ENCODE measurements at places on chromosomes 13 and 19.

GRCh38 chr19:3765121-3765520, 2.6 kb downstream of the MRPL54 start:
- no peak for DNase-seq

DNA sequence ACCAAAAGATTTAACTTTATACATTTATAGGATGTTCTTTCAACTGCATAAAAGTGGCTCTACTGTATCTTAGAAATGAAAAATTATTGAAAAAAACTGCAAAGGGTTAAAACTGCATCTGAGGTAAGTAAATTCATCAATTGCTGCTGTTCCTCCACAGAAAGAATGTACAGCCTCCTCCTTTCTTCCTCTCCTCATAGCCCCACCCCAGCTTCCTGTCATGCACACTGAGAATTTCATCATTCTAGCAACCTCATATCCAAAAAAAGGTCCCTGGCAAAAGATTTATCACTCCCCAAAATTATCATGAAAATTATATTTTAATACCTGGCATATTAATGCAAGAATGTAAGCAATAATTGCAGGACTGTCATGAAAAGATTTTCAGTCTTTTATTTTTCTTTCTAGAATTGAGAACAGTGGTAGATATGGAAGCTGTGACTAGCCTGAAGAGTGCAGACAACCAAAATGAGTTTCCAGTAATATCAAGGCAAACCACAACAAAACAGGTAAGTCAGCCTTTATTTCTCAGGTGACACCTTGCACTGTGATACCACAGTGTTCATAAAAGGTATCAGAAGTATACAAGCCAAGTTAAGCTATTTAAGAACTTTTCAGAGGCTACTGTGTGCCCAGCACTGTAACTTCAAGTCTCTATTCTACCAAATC, 110.8 kb downstream of the SUCLA2 start:
- no peak for DNase-seq

- DNase-seq: no peak
Measured at GRCh38 chr13:67217880-67218279, 12.3 kb downstream of the PCDH9 start.

DNA sequence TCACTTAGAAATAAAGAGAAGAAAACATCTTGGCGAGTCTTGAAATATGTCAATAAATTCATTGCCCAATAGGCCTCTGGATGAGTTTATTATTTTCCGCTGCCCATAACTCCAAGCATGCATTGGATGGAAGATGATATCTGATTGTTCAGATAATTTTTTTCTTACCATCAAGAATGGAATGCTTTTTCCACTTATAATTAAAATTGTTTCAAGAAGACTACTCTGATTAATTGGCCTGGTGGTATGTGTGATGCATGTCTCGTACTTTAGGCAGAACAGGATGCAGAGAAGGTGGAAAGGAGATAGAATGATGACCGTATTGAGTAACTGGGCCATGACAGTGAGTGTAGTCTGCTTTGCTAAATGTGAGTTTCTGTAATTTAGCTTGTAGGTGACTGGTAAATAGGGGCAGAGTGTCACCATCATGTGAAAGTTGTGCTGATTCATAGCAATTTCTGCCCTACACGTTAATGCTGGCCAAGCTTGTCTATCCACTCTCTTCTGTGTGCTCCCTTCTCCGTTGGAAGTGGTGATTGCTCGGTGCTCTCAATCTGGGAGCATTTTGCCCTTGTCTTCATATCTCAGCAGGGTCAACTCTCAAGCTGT, 13.5 kb upstream of the SPATA13 start:
- no peak for DNase-seq

DNA sequence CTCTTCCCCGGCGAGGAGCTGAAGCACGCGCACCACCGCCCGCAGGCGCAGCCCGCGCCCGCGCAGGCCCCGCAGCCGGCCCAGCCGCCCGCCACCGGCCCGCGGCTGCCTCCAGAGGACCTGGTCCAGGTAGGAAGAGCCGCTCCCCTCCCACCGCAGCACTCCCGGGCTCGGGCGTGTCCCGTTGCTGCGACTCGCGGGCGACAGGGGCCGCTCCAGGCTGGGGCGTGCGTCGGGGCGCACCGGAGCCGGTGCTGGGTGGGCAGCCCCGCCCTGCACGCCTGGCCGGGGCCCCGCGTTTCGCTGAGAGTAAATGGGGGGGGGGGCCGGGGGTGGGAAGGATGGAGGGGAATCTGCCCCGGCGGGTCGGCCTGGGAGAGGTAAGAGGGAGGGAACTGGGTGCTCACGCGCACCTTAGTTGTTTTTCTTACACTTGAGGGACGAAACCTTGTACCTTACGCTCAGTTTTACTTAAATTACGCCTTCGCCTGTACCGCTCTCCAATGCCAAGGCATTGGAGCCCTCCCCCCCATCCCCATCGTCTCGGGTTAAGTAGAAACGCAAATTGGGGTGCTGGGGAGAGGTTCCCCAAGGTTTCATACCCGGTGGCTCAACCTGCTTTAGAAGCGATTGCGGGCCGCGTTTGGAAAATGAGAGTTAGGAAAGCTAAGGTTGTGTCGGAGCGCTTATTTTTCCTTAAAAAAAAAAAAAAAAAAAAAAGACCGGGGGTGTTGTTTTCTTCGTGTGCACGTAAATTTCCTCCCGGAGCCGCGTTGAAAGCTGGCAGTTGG, 850 bp downstream of the KLF5 start:
- DNase-seq: peak; percentile 16

DNA sequence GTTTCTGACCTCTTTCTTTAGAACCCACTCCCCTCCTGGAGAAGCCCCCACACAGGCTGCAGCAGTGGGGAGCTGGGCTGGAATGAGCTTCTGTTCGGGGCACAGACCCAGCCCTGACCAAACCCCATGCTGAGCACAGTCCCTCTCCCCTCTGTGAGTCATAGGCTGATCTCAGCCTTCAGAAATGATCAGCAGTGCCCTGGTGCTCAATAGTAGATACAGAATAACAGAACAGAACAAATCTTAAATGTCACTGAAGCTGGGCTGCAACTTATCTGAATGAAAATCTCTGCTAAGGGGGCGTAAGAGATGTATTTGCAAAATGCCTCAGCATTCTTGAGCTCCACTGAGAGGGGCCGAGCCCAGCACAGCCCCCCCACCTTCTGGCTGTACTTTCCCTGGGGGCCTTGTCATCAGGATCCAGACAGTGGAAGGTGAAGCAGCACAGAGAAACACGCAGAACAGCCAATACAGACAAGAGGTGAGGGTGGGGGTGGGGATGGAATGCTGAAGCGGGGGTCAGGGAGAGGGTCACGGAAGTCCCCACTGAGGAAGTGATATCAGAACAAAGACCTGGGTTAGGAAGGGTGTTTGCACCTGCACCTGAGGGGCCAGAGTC, 9.9 kb downstream of the ZNF665 start:
- no peak for DNase-seq
